ENCODE measurements at places on chromosomes 2 and 18.

DNA sequence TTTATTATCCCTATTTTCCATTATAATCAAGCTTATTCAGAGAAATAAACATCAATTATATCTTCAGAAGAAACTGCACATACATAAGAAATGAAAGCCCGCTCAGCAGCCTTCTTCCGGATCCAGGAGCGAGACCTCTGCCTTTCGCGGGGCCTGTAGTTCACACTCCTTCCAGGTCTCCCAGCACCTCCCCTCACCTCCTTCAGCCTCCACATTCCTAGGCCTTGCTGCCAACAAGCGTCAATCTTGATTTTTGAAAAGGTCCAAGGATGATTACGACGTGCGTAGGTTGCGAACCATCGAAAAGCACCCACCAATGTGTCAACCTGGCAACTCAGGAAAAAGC lies 355 bp upstream of the KIDINS220 start:
- no peak for DNase-seq

DNA sequence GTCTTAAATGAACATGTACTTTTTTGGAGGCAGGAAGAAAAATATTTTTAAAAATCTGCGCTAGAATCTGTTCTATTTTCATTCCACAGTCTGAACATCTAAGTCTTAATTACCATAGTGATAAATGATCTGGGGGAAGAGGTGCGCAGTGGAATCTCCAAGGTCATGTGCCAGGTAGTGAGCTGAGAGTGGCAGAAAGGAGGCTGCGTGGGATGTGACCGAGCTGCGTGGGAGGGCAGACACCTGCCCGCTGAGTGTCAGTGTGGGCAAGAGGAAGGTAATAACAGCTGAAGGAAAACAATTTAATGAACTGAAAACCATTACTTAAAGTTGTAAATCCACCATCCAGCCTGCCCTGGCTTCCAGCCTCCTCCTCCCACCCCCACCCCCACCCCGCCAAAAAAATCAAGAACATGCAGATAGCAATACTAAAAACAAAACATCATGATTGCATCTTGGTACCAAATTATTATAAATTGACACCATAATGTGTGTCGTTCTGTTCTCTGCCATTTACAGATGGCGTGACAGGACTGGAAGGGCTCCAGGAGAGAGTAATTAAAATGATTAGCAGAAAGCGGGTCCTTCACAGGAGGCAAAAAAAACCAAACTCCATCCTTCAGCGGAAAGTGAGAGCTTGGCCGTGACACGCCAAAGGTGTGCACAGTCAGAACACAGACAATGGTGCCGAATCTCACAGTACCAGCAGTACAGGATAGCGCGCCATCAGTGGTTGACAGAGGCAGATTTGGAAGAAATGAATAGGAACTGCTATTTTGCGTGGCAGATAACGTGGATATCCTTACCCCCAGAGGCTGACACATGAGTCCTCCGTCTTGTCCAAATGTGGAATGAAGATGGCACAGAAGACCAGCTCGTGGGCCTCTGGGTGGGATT lies 11.4 kb upstream of the DTNB start:
- DNase-seq = no peak

GRCh38 chr2:132623096-132623839 lies 46.7 kb downstream of the LYPD1 start:
- no peak for DNase-seq

DNA sequence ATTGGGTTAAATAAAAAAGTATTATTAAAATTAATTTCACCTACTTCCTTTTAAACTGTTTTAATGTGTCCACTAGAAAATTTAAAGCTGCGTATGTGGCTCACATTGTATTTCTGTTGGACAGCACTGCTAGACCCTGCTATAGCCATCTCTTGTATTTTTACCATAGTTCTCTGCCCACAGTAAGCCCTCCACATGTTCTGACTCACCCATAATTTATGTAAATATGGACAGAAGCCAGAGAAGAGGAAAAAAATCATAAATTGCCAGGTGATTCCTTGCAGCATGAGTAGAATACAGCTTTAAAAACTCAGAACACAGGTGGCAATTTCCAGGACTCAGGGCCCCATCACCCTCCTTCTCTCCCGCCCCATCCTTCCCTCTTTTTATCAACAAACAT lies 142.4 kb upstream of the MEX3C start:
- no peak for DNase-seq

DNA sequence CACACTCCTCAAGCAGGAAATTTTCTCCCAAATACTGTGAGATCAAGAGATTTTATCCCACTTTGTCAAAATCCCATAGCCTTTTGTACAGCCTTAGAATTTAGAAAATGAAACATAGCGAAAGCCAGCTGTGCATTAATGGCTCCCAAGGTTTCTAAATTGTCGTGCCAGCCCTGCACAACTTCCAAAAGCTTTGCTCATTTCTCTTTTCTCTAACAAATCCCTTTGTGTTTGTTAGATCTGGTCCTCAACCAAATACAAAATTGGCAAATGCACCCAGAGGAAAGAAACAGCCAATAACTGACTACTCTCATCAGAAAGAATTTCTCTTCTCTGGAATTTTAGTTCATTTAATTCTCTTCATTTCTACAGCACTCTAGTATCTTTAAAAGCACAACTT lies 361.1 kb downstream of the INSIG2 start:
- no peak for DNase-seq

- no peak for DNase-seq
Measured at GRCh38 chr18:80249217-80250093, 2.1 kb upstream of the PARD6G start.

- DNase-seq = no peak
Measured at GRCh38 chr18:56933472-56933871, 213.4 kb upstream of the BOD1L2 start.

DNA sequence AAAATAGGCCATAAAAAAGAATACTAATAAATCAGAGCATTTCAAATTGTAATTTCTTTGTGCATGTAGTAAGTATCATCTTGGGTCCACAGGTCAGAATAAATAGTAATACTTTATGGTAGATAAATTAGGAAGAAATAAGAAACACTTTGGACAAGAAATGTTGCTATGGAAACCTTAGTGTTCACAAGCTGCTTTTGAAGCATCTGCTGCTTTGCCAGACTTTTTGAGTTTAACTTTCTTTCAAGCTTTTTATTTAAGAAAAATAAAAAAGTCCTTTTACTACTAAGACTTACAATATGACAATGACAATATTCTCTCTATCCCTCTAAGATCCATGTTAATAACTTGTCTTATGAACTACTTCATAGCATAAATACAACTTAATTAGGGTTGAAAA lies 690.7 kb upstream of the FSHR start:
- no peak for DNase-seq

DNA sequence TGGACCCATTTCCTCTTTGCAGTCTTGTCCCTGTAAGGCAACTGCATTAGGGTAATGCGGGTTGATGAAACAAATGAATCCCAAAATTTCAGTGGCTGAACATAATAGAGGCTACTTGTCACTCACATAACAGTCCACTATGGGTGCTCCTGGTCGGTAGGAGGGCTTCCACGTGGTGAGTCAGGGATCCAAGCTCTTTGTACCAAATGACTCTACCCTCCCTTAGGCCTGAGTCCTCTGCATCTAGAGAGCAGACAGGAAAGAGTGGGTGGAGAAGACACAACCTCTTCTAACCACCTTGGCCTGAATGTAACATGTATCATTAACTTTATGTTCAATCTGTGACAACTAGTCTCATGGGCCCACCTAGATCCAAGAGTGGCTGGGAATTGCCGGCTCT lies 86.2 kb upstream of the HAAO start:
- peak; percentile 56 for DNase-seq

All from activated CD4-positive, alpha-beta T cell treated with anti-CD3 and anti-CD28 coated beads for 36 hours (primary cell).